Activated CD8-positive, alpha-beta T cell treated with anti-CD3 and anti-CD28 coated beads, Interleukin-2, amount 10 ng/mL, durations not matched to agents 7 days and 5 days (primary cell): ENCODE measurements at places on chromosomes 5 and 9. TPM values are rescaled to one million over a fixed set of nuclear protein-coding genes. Genes with fewer than 3 reads are reported as not detected.

DNA sequence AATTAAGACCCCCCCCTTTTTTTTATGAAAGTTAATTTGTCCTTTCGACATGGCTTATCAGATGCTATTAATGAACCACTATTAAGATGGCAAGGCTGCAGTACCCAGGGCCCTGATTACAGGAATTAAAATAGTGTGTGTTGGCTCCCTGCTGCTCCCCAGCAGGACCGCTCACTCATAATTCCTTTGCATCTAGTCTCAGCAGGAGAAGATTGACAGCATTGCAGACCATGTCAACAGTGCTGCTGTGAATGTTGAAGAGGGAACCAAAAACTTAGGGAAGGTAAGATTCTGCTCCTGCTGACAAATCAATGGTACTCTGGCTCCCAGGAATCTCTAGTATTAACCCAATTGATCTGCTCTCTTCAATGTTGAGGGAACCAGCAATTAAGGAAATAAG is 61.0 kb downstream of the STX17 start:
- H3K4me1 ChIP-seq: no peaks in the 10 kb centered on the region
- no peak overlapping the region for H3K4me3 ChIP-seq
- no peak overlapping the region for H3K27ac ChIP-seq

DNA sequence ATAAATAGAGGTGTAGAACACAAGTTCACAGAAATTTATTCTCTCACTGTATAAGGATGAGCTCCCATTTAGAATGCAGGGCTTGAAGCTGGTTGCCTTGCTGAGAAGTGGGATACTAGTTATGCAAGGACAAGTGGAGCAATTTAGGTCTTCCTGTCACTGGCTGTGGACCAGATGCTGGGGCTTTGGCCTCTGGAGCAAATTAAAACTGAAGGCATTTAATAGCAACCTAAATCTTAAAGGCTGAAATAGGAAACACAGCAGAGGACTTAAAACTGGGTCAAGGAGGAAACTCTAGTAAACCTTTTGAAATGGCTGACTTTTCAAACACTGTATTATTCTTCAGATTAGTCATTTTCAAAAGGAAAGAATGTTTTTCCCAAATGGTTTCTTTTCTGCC is 319.4 kb downstream of the RAB3C start:
- peaks cover 13% of the 10 kb centered on the region for H3K27me3 ChIP-seq
- DNase-seq: no peak
- H3K4me3 ChIP-seq: no peak overlapping the region
- no peaks in the 10 kb centered on the region for H3K4me1 ChIP-seq
- H3K36me3 ChIP-seq: no peaks in the 10 kb centered on the region

- H3K27me3 ChIP-seq: peaks cover 5% of the 10 kb centered on the region
- H3K4me3 ChIP-seq: no peak overlapping the region
- no peak for DNase-seq
These were observed 132.5 kb upstream of the CHD1 start for GRCh38 chr5:99061299-99061698.

GRCh38 chr9:132982458-132982857 is 4.0 kb downstream of the GFI1B start:
- no peak overlapping the region for H3K27ac ChIP-seq
- no peaks in the 10 kb centered on the region for H3K36me3 ChIP-seq
- H3K4me1 ChIP-seq: peaks cover 5% of the 10 kb centered on the region
- peaks cover 49% of the 10 kb centered on the region for H3K27me3 ChIP-seq

DNA sequence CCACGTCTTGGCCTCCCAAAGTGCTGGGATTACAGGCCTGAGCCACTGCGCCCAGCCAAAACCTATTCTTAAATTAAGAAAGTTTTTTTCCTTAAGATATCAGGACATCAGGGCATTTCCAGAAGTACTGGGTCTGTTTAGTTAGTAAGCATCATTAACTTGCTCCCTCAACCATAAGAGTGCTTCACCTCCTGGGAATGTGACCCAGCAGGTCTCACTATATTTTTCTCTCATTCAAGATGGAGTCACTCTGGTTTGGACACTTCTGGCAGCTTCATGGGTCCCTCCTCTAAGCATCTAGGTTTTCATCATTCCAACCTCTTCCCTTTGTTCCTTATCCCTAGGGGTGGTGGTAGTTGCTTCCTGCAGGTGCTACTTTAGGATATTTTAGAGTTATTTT is 10.3 kb upstream of the BRD3OS start:
- no peak overlapping the region for H3K4me3 ChIP-seq
- H3K27ac ChIP-seq: no peak overlapping the region
- H3K27me3 ChIP-seq: no peaks in the 10 kb centered on the region
- H3K4me1 ChIP-seq: no peaks in the 10 kb centered on the region
- H3K36me3 ChIP-seq: peaks cover 7% of the 10 kb centered on the region

DNA sequence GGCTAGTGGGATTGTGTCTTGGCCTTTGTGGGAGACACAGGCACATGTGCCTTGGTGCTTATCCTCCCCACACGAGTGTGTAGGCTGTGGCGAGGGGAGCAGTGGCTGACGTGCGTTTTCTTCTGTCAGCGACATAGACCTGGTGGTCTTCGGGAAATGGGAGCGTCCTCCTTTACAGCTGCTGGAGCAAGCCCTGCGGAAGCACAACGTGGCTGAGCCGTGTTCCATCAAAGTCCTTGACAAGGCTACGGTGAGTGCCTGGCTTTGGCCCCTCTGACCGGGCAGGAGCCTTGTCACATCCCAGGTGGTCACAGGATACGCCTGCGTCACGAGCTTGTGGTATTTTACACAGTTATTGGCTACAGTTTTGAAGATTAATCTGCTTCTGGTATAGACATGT is 26.4 kb downstream of the TENT4A start:
- DNase-seq: no peak
- H3K4me3 ChIP-seq: no peak overlapping the region
- peaks cover 34% of the 10 kb centered on the region for H3K4me1 ChIP-seq
- no peak overlapping the region for H3K27ac ChIP-seq
- no peaks in the 10 kb centered on the region for H3K27me3 ChIP-seq

DNA sequence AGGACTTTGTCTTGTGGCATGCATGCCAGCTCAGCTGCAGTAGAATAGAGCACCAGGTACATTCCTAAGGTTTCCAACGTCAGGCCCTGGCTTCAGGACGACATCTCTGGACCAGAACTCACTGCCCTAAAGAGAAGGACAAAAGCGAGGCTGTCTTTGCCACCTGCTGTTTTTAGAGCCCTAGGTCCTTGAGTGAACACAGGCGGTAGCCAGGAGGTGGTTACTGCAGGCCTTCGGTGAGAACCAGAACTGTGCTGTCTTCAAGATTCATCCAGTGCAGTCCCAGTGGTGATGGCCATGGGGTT is 288.9 kb upstream of the CDH18 start:
- no peak for DNase-seq
- H3K27ac ChIP-seq: no peak overlapping the region
- no peaks in the 10 kb centered on the region for H3K4me1 ChIP-seq

- DNase-seq: peak; percentile 56
- no peak overlapping the region for H3K27ac ChIP-seq
- H3K4me3 ChIP-seq: peak overlapping the region; percentile 43
- H3K4me1 ChIP-seq: peaks cover 11% of the 10 kb centered on the region
- peaks cover 5% of the 10 kb centered on the region for H3K27me3 ChIP-seq
- H3K36me3 ChIP-seq: no peaks in the 10 kb centered on the region
These were observed 32.5 kb downstream of the FAM240B start for GRCh38 chr9:38687389-38687842.

DNA sequence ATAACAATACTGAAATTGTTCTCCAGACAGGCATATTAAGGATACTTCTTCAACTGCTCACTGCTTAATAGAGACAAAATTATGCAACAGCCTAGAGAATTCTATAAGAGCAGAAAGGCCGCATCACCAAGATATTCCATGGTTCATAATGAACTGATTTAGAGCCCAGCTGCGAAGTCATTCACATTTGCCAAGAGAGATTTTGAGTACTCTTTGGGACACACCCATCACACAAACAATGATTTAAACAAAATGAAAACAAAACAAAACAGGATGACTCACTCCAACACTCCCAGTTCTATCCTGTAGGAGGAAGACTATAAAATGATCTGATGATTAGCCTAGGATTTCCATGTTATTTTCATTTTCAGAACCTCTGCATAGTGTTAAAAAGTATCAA is 145.7 kb upstream of the GNA14 start:
- H3K36me3 ChIP-seq: peaks cover 12% of the 10 kb centered on the region
- no peak overlapping the region for H3K4me3 ChIP-seq
- no peak overlapping the region for H3K27ac ChIP-seq
- no peaks in the 10 kb centered on the region for H3K4me1 ChIP-seq
- no peaks in the 10 kb centered on the region for H3K27me3 ChIP-seq
- no peak for DNase-seq

DNA sequence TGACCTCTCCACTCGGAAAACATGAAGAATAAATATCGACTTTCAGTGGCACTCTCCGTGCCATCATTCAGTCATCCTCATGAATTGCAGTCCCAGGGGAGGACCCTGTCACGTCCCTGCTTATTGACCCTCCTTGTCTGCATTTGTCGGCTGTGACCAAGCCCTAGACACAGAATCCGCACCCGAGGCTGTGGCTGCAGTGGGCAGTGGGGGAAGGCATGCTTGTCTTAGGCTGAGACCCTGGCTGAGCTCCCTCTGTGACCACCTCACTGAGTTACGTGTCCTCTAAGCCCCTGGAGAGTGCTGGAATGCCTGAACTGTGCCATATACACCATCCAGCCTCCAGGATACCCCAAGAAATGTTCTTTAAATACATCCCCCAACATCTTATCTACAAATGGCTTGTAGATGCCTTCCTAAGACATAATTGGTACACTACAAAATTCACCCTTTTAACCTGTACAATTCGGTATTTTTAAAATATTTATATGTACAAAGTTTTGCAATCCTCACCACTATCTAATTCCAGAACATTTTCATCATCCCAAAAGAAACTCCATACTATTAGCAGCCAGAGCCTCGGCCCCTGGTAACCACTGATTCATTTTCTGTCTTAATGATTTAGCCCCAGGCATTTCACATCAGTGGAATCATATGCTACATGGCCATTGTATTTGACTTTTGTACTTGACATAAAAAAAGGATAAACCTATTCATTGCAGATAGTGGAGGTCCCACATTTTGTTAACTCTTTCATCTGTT is 80.8 kb upstream of the ICE1 start:
- no peak overlapping the region for H3K27ac ChIP-seq
- H3K36me3 ChIP-seq: no peaks in the 10 kb centered on the region
- no peak overlapping the region for H3K4me3 ChIP-seq
- no peak for DNase-seq

DNA sequence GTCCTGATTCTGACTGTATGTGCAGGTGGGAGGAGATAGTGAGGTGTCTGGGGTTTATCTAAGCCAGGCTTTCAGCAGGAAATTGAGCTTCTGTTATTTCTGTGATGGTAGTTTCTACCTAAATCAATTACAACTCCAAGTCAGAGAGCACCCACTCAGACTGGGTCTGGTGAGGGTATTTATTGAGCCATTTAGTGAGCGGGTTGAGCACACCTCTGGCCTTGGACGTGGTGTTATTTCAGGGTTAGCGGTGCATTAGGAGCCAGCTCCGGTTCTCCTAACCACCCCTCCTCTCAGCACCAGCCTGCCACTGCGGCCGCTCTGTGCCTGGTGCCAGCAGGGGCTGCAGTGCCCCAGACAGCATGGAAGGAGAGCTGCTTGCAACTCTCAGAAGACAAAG is 238.9 kb downstream of the CACNA1B start:
- no peak overlapping the region for H3K27ac ChIP-seq
- no peaks in the 10 kb centered on the region for H3K36me3 ChIP-seq
- DNase-seq: no peak

- no peak overlapping the region for H3K27ac ChIP-seq
- DNase-seq: no peak
- no peaks in the 10 kb centered on the region for H3K27me3 ChIP-seq
- H3K4me3 ChIP-seq: no peak overlapping the region
These were observed 17.3 kb downstream of the ITGA1 start for GRCh38 chr5:52804981-52805380.

GRCh38 chr9:127154003-127154389 is 31.6 kb upstream of the ANGPTL2 start:
- no peak overlapping the region for H3K4me3 ChIP-seq
- H3K27ac ChIP-seq: no peak overlapping the region
- H3K36me3 ChIP-seq: no peaks in the 10 kb centered on the region
- H3K4me1 ChIP-seq: peaks cover 6% of the 10 kb centered on the region

DNA sequence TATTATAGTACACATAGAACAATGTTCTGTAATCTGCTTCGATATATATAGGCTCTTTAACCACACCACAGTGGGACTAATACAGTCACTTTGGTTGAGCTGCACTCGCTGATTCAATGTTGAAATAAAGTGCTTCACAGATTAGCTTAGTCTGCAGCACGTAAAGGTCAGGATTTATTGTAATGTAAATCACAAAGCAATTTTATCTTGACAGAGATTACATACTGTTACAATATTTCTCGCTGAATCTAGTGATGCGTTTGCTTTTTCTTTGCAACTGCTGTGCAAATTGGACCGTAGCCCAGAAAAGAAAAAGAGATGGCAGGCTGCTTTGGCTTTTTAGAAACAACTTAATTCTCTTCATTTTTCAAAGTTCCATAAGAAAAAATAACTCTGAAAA is 52.9 kb downstream of the CETN3 start:
- peaks cover 3% of the 10 kb centered on the region for H3K27me3 ChIP-seq
- no peak overlapping the region for H3K27ac ChIP-seq
- DNase-seq: no peak
- no peaks in the 10 kb centered on the region for H3K36me3 ChIP-seq
- no peaks in the 10 kb centered on the region for H3K4me1 ChIP-seq

DNA sequence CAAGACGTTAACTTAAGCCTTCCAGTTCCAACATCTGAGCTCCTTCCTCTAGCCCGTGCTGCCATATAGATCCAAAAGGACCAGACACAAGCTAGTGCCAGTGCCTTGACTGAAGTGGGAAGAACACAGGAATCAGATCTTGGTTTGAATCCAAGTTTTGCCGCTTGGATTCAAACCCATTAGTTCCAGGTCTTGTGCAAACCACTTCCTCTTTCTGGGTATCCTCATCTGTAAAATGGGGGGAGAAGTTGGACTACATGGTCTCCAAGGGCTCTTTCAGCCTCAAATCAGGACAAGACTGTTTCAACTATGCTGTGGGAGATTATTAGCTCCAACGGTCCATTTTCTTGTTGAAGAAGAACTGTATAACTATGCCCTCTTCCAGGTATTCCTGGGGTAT is 32.6 kb downstream of the TTLL11 start:
- H3K27me3 ChIP-seq: no peaks in the 10 kb centered on the region
- no peak overlapping the region for H3K4me3 ChIP-seq
- no peaks in the 10 kb centered on the region for H3K4me1 ChIP-seq
- H3K36me3 ChIP-seq: no peaks in the 10 kb centered on the region

DNA sequence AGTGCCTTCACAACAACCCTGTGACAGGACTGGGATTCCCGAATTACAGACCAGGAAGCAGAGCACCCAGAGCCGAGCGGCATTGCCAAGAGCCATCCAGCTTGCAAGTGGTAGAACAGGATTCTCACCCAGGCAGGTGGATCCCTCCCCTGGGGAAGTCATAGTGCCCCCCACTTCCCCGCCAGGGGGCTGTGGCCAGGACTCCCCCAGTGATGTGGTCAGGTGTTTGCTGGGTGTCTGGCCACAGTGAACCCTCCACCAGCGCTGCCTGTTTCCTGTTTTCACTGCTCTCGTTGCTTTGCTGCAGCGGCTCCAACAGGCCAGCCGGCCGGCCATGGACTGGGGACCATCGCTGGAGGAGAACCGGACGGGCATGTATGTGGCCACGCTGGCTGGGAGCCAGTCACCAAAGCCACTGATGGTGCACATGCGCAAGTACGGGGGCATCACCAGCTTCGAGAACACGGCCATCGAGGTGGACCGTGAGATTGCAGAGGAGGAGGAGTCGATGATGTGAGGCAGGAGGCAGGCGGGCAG is 19.3 kb downstream of the SLC6A7 start:
- no peaks in the 10 kb centered on the region for H3K36me3 ChIP-seq
- peaks cover 62% of the 10 kb centered on the region for H3K4me1 ChIP-seq
- H3K27ac ChIP-seq: peak overlapping the region; percentile 66

The ANKRD18A gene
- total RNA-seq: 0.08 TPM

The CD74 gene
- total RNA-seq: 407 TPM
